ENCODE measurements at places on chromosomes 6 and 20.
A peak's percentile ranks its signal among the peaks of the same experiment; 100 is the strongest.

- no peak for DNase-seq
Measured at GRCh38 chr6:52661551-52661950, 9.4 kb upstream of the TMEM14A start.

GRCh38 chr6:12645941-12646340, 70.6 kb upstream of the PHACTR1 start:
- no peak for DNase-seq

GRCh38 chr6:89542866-89543265, 95.7 kb downstream of the LYRM2 start:
- no peak for DNase-seq

- DNase-seq: no peak
Measured at GRCh38 chr6:44737829-44738528, 350.5 kb downstream of the CDC5L start.

GRCh38 chr6:52059821-52060220, 27.6 kb downstream of the PKHD1 start:
- no peak for DNase-seq

- DNase-seq: no peak
Measured at GRCh38 chr20:14801591-14802325, 464.3 kb upstream of the FLRT3 start.

DNA sequence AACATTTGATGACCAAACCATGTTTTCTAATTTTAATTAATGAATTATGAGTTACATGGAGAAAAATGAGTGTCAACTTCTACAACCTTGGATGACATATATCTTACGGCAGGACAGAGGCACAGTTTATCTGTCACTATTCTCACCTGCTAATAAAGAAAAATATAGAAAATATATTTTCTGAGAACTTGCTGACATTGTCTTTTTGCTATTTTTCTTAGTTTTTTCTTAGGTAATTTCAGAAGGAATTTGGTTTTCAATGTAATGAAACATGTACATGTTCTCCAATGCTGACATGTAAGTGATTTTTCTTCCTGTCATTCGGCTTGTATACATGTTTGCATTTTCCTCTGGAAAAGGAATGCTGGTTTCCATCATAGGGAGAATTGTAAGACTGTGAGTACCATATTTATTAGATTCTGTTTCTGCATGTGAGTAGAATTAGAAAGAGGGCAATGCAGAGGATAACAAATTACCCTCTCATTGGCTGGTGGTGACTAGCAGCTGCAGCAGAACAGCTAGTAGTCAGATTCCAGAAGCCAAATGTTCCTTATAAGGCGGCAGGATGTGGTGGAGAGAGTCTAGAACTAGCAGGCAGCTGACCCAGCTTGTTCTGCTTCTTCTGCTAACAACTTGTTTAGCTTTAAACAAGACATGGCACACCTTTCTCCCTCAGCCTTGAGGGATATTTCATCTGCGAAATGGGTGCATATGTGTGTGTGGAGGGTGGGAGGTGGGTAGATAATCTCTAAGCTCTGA, 132.8 kb upstream of the SPACA1 start:
- no peak for DNase-seq

DNA sequence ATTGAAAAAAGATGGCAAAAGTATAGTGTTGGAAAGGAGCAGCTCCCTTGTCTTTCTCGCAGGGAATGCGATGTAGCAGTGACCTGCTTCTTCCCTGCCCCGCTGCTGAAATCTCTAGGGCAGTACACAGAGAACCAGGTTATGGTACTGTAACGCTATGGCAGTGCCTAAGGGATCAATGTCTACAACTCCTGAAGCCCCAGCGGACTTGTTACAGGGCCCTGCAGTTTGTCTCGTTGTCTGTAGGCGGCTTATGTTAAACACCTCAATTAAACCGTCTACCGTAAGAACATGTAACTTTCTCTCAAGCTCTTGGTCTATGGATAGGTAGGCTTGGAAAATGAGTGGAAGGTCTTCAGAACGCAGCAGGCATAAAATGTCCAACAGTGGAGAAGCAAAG, 44.8 kb upstream of the SLC17A4 start:
- no peak for DNase-seq

DNA sequence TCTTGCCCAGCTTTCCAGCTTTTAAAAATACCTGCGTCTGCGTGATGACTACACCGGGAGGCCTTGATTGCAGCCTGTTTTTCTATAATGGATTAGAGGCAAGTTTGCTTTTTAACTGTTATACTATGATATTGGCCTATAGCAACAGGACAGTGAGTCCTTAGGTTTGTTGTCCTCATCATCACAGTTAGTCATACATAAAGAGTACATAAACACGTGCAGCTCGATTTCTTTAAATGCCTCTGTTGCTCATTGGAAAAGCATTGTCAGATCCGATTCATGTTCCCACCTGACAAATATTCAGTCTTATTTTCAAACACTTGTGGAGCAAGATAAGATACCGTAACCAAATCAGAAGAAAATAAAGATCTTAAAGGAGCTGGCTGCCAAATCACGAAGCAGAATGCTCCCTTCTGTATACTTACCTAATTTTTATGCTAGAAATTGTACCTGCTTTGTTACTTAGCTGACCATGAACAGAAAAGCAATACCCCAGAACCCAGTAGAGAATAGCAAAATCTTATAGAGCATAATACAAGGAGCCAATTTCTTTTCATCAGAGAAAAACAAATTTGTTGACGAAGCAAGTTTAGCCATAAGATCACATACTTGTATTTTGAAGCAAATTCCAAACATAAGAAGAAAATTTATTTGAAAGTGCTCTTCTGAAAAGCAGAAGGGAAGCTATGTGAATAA, 100.4 kb downstream of the TMEM200A start:
- no peak for DNase-seq

DNA sequence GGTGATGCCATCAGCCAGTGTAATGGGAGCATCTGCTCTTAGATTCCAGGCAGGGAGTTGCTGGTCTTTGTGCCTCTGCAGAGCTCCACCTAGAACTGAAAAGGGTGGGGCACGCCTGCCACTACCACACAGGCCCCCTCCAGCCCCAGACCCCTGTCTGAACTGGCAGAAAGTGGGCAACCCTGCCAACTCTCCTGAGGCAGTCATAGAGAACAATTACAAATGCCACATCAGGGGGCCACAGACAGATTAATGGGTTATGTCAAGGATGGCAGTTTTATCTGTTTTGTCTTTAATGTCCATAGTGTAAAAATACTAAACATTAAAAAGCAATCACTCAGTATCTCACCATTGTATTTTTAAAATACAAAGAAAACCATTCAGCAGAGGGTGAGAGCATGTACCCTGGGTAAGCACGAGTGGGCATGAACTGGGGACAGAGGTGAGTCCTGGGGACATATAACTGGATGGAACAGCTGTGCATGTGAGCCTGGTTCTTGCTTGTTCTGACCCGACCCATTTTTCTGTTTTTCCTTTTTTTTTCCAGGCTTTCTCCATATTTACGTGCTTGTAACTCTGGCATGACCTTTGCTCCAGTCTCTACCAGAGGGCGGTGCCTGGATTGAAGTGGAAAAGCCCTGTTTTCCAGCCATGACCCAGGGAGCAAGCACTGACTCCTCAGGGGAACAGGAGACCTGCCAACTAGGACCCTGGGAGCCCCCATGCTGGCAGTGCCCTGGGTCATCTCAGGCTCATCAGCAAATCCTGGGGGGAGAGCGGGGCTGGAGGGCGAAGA, 8.2 kb downstream of the TRAF3IP2 start:
- DNase-seq: no peak

GRCh38 chr6:105453968-105454367, 51.1 kb upstream of the PREP start:
- no peak for DNase-seq

GRCh38 chr20:47317127-47317895, 39.2 kb downstream of the ZMYND8 start:
- peak; percentile 98 for DNase-seq

GRCh38 chr6:37942606-37943376, 123.3 kb downstream of the ZFAND3 start:
- DNase-seq: no peak

DNA sequence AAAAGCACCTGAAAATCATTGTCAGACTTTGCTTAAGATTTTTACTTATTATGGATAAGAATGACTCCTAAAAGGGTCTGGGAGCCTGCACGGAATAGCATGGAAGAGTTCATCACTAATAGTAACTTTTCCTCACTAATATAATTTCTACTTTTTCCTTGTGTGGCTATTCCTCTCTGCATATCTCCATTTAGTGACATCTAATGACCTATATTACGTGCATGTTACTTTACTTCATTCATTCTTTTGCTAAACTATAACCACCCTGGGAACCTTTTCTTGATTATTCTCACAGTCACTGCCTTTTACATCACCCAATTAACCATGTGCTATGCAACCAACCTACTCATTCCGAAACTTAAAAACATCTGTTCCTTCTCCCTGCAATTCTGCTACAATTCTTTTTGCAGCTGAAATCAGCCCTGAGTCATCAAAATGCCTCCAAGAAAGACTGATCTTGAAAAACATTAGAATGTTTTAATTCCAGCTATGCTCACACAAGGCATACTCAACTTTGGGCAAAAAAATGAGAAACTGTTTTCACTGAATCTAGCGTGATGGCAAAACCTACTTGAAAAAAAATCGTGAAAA, 313.3 kb downstream of the RNGTT start:
- peak; percentile 61 for DNase-seq

GRCh38 chr20:36017048-36017951, 48.9 kb downstream of the CNBD2 start:
- peak; percentile 74 for DNase-seq

DNA sequence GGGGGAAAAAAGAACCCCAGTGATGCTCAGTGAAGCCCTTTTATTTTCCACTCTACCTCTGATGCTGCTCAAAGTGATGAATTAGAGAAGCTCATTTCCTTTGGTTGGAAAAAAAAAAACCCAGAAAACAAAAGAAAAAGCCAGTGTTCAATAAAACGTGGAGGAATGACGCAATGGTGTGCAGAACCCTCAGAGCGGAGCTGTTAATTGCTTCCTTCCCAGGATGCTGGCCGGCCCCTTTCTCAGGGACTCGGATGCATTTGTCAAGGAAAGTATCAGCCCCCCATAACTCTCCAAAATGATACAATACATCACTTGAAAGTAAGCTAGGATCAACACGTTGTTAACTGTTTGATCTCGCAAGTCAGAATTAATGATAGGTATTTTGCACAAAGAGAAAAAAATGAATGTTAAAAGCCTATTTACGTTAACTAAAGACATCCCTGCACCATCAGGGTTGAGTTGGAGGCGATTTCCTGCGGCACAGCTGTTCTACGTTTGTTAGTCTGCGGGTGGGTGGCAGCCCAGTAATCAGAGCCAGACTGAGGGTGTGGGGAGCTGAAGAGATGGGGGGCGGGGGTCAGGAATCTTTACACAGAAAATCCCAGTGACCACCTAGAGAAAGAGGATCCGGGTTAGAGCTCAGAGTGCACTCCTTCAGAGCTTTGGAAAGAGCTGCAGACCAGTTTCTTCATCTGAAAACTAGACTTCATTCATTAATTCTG, 132.4 kb downstream of the BMP7 start:
- no peak for DNase-seq

GRCh38 chr6:128666405-128666804, 146.0 kb upstream of the PTPRK start:
- no peak for DNase-seq

- DNase-seq: peak; percentile 66
Measured at GRCh38 chr20:23331450-23332350, 18.9 kb upstream of the NXT1 start.

DNA sequence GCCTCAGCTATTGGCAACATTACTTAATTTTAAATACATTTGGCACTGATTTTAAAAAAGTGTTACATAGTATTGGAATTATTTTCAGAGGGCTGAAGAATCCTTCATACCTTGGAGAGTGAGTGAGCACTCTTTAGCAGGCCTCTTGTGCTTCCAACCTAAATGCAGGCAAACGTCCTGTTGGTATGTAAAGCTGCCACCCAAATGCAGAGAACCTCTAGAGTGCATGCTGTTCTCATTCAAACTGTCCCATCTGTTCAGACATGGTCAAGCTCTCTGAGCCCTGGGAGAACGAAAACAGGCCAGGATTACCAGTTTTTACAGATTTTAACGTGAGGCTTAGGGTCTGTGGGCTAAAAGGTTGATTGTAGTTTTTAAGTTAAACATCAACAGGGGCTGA, 378.0 kb upstream of the FLRT3 start:
- no peak for DNase-seq

All from fibroblast of pulmonary artery (primary cell).